ENCODE measurements at places on chromosomes 1 and 21.

- no peak for DNase-seq
These were observed 27.5 kb upstream of the RASAL2 start for GRCh38 chr1:178066296-178066907.

DNA sequence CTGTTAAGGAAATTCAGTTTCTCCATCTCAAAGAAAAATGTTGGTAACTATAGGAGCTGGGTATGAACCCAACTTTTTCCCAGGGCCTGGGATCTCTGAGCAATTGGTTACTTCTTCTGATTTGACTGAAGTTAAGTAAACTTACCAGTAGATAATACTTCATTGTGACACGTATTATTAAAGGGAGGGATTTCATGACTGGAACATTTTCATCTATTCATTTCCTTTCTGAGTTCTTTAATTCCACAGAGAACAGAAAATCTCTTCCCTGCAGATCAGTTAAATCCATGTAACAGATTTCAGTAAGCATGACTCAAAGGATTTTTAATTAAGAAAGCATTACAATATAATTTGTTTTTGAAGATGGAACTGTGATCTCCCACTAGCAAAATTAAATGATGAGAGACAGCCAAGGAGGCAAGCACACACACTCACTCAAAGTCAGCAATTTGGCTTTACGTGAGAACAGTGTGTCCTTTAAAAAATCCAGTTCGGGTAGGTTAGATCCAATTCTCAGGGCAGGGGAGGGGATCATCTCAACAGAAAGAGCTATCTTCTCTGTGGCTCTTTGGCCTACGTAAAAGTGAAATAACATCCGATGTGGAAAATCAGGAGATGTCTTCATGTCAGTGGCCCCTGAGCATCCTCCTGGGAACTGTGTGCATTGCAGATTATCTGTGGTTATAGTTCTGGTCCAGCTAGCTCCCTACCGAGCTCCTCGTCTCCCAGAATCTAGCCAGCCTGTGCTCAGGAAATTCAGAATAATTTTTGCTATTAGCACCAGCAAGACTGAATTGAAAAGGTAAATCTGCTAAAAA lies 10.8 kb upstream of the MYOC start:
- DNase-seq, result no peak

- DNase-seq, result no peak
These were observed 10.2 kb downstream of the MACF1 start for GRCh38 chr1:39214714-39214997.

GRCh38 chr21:38120984-38121855 lies 135.6 kb upstream of the KCNJ15 start:
- no peak for DNase-seq
